ENCODE measurements at places on chromosomes 3 and 15.

DNA sequence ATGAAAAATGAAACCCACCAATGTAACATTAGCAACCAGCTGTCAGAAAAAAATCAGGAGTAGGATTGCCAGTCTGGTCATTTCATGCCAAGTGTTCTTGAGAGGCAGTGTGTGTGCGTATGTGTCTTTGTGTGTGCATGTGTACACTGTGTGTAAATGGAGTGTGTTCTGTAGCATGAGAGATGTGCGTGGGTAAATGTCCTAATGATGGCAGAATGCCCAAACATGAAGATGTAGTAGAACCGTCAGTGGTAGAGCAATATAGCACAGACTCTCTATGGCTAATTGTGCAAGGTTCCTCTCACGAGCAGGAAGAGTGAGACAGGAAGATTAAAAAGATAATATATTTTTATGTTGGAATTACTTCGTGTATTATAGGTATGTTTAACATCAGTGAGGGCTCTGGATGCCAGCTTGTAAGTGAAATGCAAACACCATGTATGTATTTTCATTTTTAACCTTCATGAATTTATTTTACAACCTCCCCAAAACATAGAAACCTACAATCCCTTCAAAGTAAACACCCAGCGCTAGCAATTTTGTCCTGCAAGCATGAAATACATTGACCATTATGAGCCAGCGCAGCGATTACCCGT, 1038.7 kb downstream of the IGSF11 start:
- H3K27ac ChIP-seq = no peak overlapping the region
- no peaks in the 10 kb centered on the region for H3K4me1 ChIP-seq
- no peaks in the 10 kb centered on the region for H3K27me3 ChIP-seq
- no peak overlapping the region for H3K4me3 ChIP-seq
- no peaks in the 10 kb centered on the region for H3K36me3 ChIP-seq

DNA sequence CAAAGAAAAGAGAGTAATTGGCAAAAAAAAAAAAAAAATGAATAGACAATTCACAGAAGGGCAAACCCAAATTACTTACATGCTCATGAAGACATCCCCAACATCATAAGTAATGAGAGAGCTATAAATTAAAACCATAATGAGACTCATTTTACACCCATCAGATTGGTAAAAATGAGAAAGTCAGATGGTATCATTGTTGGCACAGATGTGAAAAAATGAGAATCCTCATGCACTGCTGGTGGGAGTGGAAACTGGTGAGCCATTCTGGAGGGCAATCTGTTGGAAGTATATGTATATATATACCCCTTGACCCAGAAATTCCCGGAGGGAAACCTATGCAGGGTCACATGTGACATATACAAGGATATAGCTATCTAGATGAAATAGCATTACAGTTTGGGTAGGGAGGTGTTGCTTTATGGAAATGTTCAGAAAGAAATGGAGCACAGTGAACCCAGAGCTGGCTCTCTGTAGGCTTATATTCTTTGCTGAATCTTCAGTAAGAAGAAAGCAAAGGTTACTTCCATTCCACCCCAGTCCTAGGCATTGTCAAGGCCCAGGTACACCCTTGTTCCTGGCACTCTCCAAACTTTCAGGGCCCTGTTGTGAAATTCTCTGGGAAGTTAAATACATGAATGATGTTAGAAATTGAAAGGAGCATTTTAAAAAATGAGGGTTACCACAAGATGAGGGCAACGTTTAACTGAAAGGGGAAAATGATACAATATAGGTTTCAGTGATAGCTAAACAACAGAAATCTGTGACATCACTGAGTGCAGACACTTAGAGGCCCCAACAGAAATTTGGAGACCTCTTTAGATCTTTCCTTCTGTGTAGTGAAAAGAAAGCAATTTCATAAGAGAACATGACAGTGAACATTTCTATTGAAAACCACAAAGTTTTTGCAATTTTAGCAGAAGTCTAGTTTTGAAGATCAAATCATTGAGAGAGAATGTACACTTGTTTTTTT, 132.7 kb upstream of the TPRG1 start:
- no peaks in the 10 kb centered on the region for H3K27me3 ChIP-seq
- no peak overlapping the region for H3K4me3 ChIP-seq
- peaks cover 43% of the 10 kb centered on the region for H3K4me1 ChIP-seq
- peak overlapping the region; percentile 83 for H3K27ac ChIP-seq
- H3K36me3 ChIP-seq = peaks cover 2% of the 10 kb centered on the region

GRCh38 chr15:48871542-48871941, 6.4 kb upstream of the EID1 start:
- H3K27ac ChIP-seq = no peak overlapping the region
- no peak overlapping the region for H3K4me3 ChIP-seq
- H3K36me3 ChIP-seq = no peaks in the 10 kb centered on the region
- no peak for DNase-seq
- H3K4me1 ChIP-seq = no peaks in the 10 kb centered on the region

DNA sequence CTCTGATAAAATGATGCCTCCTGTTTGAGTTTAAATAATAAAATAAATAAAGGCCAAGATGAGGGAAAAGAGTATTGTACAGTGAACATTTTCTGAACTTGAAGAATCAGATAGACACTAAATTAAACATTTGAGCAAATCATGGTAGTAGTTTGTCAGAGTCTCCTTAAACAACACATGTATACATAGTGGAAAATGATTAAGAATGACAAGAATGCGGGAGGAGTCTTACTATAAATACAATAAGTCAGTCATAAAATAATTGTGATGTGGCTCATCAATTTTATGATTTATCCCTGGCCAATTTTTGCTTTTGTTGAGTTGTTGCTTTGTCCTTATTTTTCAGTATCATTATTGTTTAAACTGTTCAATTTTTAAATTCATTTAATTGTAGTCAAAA, 158.0 kb upstream of the TMC3 start:
- H3K27me3 ChIP-seq = no peaks in the 10 kb centered on the region
- H3K4me3 ChIP-seq = no peak overlapping the region
- no peak overlapping the region for H3K27ac ChIP-seq
- no peaks in the 10 kb centered on the region for H3K36me3 ChIP-seq
- no peak for DNase-seq
- H3K4me1 ChIP-seq = no peaks in the 10 kb centered on the region

DNA sequence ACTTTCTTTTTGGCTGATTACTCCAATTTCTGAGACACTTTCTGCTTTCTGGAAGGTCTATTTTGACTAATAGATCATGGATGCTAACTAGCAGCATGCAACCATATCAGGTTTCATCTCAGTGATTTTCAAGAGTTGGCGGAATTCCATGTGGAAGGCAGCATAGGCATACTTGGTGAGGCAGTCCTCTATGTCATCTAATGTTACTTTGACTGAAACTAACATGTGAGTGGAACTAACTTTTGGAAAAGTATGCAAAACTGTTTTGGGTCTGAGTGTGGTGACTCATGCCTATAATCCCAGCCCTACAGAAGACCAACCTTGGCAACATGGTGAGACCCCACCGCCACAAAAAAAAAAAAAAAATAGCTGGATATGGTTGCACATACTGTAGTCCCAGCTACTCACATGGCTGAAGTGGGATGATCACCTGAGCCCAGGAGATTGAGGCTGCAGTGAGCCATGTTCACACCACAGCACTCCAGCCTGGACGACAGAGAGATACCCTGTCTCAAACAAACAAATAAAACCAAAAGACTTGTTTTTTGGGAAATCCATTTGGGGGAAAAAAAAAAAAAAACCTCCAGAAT, 1033.7 kb downstream of the ROBO1 start:
- H3K27ac ChIP-seq = no peak overlapping the region
- no peaks in the 10 kb centered on the region for H3K36me3 ChIP-seq
- no peak for DNase-seq
- H3K4me3 ChIP-seq = no peak overlapping the region
- H3K4me1 ChIP-seq = no peaks in the 10 kb centered on the region

GRCh38 chr3:901953-902778, 190.7 kb upstream of the CNTN6 start:
- no peaks in the 10 kb centered on the region for H3K27me3 ChIP-seq
- DNase-seq = no peak
- no peak overlapping the region for H3K27ac ChIP-seq
- H3K4me3 ChIP-seq = no peak overlapping the region

GRCh38 chr15:95647531-95648277, 682.8 kb upstream of the NR2F2 start:
- H3K27me3 ChIP-seq = no peaks in the 10 kb centered on the region
- H3K36me3 ChIP-seq = no peaks in the 10 kb centered on the region
- H3K4me1 ChIP-seq = no peaks in the 10 kb centered on the region
- DNase-seq = no peak
- no peak overlapping the region for H3K4me3 ChIP-seq
- H3K27ac ChIP-seq = no peak overlapping the region

- H3K4me1 ChIP-seq = peaks cover 28% of the 10 kb centered on the region
- H3K27me3 ChIP-seq = no peaks in the 10 kb centered on the region
- no peak overlapping the region for H3K27ac ChIP-seq
- no peak for DNase-seq
Observed at GRCh38 chr15:85440451-85440850, 60.0 kb downstream of the AKAP13 start.

All from activated naive CD4-positive, alpha-beta T cell treated with anti-CD3 and anti-CD28 coated beads, Interleukin-2, amount 10 ng/mL, durations not matched to agents 7 days and 5 days (primary cell).